ENCODE measurements at places on chromosomes 7 and 10.
A peak's percentile ranks its signal among the peaks of the same experiment; 100 is the strongest.

GRCh38 chr10:101568054-101568745 is 19.9 kb downstream of the POLL start:
- DNase-seq, result no peak

- DNase-seq, result no peak
These were observed 188.4 kb downstream of the SEM1 start for GRCh38 chr7:96521068-96521894.

GRCh38 chr10:3782146-3782450 is 2.9 kb downstream of the KLF6 start:
- no peak for DNase-seq

- DNase-seq, result no peak
These were observed 9.1 kb downstream of the MDFIC start for GRCh38 chr7:114930829-114931655.

DNA sequence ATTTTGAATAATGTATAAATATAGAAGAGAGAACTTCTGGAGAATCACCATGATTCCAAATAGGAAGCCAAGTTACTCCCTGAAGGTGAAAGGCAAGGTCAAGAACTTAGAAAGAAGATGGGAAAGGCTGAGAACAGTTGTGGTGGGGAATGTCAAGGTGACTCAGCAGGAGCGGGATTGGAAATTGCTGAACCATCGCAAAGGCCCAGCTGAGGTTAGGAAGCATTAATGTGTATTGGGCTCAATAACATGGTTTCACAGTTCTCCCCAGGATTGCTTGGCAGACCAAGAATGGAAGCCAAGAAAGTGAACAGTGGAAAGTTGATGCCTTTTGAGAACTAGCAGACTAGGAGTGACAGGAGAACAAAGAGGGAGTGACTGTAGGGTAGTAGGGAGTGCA is 133.3 kb downstream of the VTI1A start:
- DNase-seq, result no peak

DNA sequence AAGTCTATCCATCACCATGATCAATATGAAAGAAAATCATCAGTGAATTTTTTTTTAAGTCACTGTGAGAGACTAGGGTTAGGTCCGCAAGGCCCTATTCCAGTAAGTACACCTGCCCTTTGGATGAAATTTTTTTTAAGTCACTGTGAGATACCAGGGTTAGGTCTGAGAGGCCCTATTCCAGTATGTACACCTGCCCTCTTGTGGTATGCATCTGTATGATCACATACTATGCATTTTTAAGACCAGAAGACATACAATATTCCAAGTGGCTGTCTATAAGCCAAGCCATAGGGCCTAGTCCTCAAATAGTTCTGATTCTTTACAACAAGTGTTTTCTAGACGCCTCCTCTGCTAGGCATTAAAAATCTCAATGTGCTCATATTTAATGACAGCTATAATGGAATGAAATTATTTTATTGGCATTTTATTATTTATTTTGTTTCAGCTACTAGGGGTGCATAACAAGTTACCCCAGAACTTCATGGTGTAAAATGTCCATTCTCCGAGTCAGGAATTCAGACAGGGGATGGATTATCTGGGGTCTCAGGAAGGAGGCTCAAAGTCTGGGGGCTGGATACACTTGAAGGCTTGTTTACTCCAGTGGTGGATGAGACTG is 53.1 kb downstream of the TEX36 start:
- DNase-seq, result no peak

DNA sequence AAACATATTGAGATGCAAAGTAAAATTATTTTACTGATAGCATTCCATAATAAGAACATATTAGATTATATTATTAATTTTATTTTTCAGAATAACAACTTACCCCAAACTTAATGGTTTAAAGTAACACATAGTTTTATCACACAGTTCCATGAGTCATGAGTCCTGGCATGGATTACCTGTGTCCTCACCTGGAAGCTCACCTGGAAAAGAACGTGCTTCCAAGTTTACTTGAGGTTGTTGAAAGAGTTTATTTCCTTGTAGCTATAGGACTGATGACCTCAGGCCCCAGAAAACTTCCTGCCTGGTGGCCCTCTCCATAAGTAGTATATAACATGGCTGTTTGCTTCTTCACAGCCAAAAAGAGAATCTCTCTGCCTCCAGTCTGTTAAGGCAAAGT is 254.6 kb downstream of the TFEC start:
- DNase-seq, result no peak

DNA sequence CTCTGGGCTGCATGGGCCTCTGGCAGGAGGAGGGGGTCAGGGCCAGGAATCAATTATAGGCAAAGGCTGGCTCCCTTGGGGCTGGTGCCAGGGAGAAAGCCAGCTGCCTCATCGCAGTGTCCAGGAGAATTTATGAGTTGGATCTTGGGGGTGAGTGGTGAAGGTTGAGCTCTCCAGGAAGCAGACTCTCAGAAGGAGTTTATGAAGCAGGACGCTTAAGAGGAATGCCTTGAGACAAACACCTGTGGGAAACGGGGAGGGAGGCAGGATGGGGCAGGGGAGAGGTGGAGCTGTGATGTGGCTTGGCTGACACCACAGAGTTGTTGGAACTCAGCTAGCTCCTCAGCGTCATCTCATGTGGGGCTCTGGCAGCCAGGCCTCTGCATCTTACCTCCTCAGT is 428.5 kb downstream of the RPS24 start:
- DNase-seq, result no peak

GRCh38 chr7:142811154-142811737 is 40.5 kb downstream of the PRSS2 start:
- DNase-seq, result no peak

DNA sequence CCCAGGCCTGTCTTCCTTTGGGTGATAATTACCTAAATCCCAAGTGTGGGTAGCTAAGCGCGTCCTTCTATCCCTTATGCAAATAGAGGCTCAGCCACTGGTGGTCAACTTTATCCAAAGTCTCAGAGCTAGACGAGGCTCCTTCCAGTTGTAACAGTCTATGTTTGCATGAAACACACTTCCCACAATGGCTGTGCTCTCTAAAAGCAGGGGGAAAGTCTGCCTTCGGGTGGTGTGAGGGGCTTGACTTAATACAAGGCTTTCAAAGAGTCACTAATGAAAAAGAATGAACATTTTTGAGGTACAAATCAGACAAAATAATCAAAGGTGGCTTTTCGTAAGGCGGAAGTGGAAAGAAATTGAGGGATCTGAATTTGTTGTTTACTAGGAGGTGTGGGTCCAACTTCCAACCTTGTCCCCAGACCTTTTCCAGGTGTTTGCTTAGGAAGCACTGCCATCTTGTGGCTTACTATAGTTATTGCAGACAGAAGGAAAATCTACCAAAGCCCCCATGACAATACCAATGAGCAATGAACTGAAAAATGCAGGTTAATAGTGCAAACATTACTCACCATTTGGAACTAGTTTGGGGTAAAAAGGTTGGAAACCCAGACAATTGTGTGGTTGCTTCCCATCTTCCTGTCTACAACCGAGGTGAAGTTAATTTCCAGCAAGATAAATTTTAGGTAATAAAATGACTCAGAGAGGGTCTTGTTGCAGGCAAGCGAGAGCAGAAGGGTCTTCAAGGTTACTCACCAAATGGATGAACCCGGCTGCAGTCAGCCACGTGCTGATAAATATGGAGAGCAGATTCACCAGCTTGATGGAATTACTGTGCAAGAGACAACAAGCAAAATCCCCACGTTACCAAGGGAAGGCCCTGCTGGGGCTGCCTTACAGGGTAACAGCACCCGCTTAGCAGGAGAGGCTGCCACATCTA is 525.7 kb downstream of the KCNMA1 start:
- no peak for DNase-seq

DNA sequence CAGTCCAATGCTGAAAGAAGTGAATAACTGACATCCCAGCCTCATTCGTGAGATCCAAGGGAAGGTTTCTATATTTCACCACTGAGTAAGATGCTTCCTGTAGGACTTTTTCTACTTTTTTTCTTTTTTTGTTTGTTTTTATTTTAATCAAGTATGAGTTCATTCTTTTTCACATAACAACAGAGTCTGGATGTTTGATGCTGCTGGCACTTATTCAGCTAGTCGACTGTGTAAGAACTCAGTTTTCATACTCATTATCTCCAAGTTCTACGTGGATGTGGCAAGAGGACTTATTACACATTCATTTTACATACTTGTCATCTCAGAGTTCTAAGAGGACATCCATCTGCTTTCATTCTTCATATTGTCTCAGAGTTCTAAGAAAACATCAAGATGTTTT is 86.9 kb downstream of the CPXM2 start:
- DNase-seq, result no peak

DNA sequence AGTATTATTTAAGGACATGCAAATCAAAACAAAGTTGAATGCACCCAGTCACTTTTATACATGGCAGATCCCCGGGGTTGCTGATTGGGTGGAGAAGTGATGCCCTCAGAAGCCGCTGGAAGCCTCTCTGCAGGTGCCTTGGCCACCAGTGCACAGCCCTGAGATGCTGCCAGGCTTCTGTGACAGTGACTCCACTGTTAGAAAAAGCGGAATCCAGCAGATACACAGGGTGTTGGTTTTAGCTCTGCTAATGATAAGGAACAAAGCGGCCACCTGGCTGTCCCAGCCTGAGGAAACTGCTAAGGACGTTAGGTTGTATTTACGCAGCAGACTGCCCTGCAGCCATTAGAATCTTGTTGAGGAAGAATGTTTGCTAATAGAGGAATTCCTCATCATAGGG is 47.5 kb downstream of the JAKMIP3 start:
- no peak for DNase-seq

- DNase-seq, result no peak
These were observed 20.6 kb upstream of the TBXAS1 start for GRCh38 chr7:139808427-139808826.

GRCh38 chr10:72328045-72328828 is 26.5 kb downstream of the DNAJB12 start:
- DNase-seq, result no peak

- no peak for DNase-seq
These were observed 34.5 kb upstream of the RBM20 start for GRCh38 chr10:110609605-110610004.

DNA sequence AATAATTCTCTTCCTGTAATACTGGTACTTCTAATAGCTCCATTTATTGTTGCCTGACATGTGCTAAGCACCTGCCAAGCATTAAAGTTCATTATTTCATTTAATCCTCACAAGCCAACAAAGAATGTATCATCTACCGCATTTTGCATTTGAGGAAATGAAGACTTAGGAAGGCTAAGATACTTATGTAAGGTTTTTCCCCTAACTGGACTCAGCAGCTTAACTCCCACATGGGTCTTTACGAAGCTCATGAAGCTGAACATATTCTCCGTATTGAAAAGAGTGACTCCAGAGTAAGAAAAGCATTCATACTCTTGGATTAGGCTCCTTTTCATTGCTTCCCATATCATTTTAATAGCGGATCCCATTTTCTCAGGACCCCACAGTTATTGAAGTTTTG is 155.7 kb upstream of the TMEM72 start:
- no peak for DNase-seq

- DNase-seq, result no peak
These were observed 53.0 kb upstream of the ABCB5 start for GRCh38 chr7:20562461-20562860.

- no peak for DNase-seq
These were observed 145.1 kb upstream of the MKLN1 start for GRCh38 chr7:131182446-131183058.

DNA sequence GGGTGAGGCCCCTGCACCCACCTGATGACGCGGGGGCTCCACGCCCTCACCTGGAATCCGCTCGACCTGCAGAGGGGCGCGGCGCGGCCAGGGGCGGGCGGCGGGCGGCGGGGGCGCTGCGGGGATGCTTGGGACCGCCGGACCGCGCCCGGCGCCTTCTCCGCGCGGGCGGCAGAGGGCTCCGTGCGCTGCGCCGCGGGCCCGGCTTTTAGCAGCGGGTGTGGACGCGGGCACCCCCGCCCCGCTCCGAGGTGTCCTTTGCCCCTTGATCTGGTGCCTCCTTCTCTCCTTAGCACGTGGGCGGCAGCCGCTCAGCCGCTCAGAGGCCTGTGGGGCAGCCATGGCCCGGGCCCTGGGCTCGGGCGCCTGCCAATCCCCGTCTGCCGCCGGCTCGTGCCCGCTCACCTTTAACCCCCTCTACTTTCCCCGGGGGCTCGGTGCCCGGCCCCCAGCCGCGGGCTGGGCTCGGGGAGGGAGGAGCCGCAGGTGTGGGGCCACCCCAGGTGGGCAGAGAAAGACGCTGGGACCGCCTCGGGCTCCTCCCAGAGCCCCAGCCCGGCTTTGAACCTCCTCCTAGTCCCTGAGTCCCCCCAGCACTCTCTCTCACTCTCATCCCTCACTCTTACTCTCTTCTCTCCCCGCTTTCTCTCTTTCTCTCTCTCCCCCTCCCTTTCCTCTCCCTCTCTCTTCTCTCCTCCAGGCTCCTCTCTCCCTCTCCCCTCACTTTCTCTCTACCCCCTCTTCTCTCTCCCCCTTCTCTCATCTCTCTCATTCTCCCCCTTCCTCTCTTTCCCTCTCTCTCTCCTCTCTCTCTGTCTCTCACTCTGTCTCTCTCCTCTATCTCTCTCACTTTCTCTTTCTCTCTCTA is 19.7 kb upstream of the VPS37D start:
- DNase-seq, result peak; percentile 8

DNA sequence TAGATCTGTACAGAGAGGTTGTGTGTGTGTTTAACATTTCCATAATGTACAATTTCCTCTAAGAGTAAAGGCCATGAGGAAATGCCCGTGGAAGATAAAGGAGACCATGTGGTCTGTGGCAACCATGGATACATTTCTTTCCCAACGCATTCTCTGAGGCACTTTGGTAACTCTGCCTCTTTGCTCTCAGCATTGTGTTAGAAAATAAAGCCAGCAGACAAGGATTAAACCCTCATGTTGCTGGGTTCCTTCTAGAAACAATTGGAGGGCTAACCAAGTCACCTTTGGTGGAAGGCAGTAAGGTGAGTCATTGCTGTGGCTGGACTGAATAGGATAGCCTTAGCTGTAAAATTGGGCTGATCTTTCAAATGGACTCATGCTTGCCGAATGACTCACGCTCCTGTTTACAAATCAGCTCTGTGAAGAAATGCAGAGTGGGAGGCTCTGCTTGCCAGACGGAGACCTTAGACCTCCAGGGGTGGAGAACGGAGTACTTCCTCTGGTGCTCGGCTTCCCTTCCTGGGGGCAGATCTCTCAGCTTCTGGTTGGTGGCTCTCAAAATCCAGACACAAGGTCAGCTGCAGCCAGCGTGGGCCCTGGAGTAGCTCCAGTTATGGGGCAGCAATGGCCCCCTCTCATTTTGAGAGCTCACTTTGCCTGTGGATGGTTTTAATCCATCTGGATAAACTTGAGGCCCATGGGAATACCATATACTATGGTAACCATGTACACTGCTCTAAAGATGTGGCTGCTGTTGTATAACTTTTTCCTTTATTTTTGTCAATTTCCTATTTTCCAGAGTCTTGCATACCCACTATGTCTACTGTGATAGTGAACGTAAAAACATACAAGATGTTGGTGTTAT is 137.3 kb downstream of the TCF7L2 start:
- no peak for DNase-seq

- no peak for DNase-seq
These were observed 23.1 kb upstream of the ZC3HAV1L start for GRCh38 chr7:139058943-139059342.
